Fibroblast of skin of scalp (primary cell): ENCODE measurements at places on chromosomes 4 and X.

- no peak for DNase-seq
Measured at GRCh38 chrX:46642145-46642544, 68.6 kb downstream of the CHST7 start.

GRCh38 chr4:184699941-184700340 lies 34.0 kb downstream of the CENPU start:
- peak; percentile 12 for DNase-seq

- peak; percentile 19 for DNase-seq
Measured at GRCh38 chr4:151641167-151641566, 119.6 kb downstream of the GATB start.

DNA sequence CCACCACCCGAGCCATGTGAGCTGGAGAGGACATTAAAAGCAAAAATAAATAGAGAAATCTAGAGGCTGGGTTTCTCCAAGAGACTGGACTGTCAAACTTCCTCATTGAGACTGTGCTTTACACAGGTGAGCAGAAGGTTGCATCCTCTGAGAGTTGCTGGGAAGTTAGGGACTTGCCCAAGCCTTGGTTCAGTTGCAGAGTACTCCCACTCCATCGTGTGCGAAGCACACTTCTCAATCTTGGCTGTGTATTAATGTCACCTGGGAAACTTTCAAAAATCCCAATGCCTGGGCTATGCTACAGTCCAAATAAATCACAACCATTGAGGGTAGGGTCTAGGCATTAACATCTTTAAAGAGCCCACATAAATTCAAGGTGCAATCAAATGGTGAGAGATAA lies 89.2 kb downstream of the ZNF330 start:
- no peak for DNase-seq

GRCh38 chr4:105547769-105548168 lies 4.7 kb upstream of the ARHGEF38 start:
- DNase-seq, result no peak

- peak; percentile 18 for DNase-seq
Measured at GRCh38 chrX:47854474-47854873, 17.8 kb downstream of the ZNF81 start.

GRCh38 chr4:15809058-15809457 lies 30.9 kb downstream of the CD38 start:
- DNase-seq, result no peak

DNA sequence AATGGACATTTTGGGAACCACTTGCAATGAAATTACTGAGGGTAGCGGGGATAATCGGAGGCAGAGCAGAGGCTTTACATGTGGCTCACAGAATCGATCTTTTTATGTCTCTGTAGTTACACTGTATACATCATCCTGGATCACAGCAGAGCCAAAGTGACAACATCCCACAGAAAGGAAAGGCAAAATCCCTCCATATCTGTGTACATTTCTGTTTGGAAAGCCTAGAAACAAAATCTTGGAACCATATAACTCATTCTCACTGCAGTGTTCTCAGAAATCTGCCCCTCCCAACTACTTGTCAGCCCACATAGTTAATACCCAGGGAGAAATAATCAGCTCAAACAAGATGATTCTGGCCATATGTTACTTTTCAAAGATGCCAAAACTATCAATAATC lies 211.6 kb downstream of the DCLK2 start:
- no peak for DNase-seq

- DNase-seq, result peak; percentile 88
Measured at GRCh38 chr4:150385606-150386005, 196.3 kb upstream of the MAB21L2 start.

DNA sequence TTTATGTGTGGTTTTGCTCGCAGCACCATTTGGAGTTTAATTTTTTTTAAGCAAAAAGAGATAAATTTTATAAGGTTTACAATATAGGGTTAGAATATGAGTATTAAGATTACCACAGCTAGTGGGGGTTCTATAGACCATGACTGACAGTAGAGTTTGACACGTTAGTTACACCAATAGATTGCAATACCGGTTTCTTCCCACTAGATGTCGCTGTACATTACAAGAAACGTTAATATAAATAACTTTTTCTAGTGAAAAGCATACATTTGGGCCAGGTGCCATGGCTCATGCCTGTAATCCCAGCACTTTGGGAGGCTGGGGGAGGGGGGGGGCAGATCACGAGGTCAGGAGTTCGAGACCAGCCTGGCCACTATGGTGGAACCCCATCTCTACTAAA lies 433.6 kb downstream of the MAGEB5 start:
- DNase-seq, result peak; percentile 9

- peak; percentile 74 for DNase-seq
Measured at GRCh38 chrX:5708251-5708650, 520.4 kb downstream of the NLGN4X start.

GRCh38 chr4:153257151-153257620 lies 52.9 kb downstream of the TRIM2 start:
- DNase-seq, result peak; percentile 79

- no peak for DNase-seq
Measured at GRCh38 chr4:82491251-82491960, 61.0 kb downstream of the ENOPH1 start.

DNA sequence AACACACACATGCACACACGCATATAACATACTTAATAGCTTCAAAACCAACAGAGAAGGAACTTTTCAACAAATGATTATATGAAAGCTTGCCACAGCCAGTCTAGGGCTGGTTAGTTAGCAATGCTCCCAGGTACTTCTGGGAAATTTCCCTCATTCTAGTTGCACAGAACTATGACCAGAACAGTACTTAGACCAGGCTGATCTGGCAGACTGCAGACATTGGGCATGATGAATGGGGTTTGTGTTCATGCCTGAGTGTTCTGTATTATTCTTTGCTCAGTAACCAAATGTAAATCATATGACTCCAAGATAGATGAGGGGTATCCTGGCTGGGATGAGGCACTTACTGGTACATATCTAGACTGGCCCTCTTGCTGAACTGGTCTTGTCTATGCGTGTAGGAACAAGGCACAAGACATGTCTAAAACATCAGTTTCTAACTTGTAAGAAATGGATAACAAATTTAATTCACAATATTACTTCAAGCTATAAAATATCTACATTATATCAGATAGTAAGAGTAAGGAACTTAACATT lies 50.3 kb upstream of the GEMIN8 start:
- no peak for DNase-seq

DNA sequence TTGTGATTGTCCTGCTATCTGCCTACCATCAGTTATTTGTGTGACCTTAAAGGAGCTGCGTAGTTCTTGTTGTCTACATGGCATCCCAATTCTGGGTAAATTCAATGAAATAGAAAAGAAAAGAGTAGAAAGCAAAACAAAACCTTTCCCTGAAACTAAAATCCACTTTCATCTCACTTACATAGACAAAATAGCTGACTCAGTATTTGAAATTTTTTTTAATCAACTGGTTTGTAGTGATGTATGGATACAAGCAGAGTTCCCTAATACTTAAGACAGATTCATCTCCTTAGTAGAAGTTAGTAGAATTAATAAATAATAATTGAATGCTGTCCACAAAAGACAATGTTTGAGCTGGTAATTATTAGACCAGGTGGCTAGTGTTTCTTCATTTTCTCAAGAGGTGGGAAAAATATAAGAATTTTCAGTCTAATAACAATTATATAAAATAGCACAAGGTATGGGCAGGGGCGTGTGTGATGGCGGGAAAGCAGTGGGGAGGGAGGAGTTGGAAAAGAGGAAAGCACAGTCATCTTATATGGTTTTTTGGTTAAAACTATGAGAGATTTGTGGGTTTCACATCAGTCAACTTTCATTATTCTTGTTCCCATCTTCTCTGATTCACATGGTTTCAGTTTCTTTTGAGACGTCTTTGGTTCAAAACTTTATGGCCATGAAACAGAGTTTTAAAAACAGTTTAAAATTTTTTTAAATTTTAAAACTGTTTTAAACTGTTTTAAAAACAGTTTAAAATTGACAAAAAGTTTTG lies 275.2 kb downstream of the SPRY1 start:
- no peak for DNase-seq

DNA sequence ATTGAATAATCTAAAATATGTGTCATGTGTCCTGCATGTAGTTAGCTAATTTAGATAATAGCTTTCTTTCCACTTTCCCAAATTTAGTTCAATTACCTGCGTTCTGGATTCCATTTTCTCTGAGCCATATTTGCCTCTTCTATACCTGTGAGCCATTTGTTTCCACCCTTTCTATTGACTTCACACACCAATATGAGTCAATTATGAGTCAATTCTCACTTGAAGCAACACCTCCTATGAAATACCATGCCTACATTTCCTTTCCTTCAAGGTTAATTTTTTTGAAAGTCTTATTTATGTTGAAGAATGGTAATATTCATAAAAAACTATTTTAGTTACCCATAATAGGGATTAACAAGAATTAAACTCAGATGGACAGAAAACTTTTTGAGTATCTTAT lies 25.8 kb downstream of the NPY2R start:
- DNase-seq, result no peak

DNA sequence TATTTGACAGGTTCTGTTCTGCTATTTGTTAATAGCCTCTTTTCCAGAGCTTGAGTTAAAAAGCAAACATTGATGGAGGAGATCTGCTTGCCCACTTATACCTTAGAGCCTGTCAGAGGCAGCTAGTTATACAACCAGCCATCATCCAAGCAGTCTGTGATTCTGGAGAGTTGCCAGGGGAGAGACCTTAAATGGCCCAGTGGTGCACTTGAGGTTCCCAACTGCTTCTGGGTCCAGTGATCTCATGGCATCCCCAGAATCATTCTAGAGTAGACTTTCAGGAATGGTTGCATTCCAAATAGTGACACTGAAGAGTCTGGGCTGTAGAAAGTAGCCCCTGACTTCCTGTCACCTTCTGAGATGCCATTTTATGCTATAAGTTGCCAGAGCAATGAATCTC lies 160.7 kb downstream of the FHIP1A start:
- DNase-seq, result no peak

- DNase-seq, result peak; percentile 67
Measured at GRCh38 chrX:137574102-137574783, 8.3 kb downstream of the ZIC3 start.

GRCh38 chr4:139962130-139962684 lies 191.8 kb downstream of the MAML3 start:
- no peak for DNase-seq

DNA sequence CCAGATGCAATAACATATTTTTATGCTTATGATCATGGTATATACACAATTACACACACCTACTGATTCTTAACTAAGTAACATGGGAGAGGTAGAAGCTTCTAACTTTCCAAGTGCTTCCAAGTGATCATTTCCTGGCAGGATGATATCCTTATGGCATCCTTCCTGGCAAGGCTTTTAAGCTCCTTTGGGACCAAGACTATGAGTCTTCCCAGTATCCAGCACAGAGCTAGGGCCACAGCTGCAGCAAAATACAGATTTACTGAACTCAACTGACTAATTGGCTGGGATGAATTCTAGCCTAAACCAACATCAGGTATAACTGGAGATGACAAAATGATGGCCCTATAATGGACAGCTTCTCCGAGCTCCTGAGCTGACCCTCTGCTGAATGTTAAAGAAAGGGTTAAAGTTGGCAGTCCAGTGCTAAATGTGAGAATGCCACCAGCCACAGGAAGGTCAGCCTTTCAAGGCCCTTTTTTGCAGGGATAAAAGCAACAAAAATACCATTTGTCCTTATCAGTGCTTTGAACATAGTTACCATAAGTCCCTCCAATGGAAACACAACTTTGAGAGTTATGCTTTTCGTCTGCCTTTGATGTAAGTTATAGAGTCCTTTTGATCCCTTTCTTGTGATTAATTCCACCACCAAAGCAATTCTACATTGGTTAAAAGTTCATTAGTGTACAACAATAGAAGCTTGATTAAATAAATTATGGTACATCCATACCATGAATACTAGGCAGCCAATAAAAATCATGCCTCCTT lies 73.4 kb downstream of the MGST2 start:
- DNase-seq, result peak; percentile 12

DNA sequence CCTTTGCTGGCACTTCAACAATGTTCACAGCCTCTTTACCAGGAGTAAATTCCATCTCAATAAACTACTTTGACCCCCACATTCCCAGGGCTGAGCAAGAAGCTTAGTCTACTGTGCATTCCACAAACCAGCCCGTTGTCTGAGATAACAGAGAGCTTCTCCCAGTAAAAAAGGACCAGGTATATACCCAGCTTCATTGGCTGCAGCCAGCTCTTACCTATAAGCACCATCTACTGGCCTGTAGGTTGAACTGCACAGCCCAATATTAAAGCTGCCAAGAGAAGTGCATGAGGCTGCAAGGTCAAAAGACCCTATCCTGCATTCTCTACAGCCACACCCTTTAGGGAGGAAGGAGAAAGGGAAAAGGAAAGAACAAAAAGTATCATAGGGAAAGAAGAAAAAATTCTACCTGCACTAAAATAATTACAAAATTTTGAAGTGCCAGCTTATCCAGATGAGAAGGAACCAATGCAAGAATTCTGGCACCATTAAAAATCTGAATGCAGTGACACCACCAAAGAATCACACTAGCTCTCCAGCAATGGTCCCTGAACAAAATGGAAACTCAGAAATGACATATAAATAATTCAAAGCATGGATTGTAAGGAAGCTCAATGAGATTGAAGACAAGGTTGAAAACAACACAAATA lies 45.7 kb upstream of the INTU start:
- DNase-seq, result peak; percentile 55

DNA sequence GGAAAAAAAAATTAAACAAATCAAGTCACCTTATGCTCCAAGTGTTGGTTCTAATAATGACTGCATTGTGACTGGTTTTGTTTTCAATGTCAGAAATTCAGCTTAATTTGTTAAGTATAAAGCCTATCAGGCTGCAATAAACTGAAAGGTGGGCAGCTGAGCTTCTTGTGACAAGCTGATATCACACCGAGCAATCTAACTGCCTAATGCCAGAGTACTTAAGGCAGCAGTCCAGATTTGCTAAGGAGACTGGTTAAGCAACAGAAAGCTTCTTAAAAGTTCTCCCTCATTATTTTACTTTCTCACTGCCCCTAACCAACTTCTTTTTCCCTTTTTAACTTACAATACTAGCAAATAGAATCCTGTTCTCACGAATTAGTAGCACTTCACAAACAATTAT lies 201.0 kb downstream of the MAB21L2 start:
- no peak for DNase-seq

DNA sequence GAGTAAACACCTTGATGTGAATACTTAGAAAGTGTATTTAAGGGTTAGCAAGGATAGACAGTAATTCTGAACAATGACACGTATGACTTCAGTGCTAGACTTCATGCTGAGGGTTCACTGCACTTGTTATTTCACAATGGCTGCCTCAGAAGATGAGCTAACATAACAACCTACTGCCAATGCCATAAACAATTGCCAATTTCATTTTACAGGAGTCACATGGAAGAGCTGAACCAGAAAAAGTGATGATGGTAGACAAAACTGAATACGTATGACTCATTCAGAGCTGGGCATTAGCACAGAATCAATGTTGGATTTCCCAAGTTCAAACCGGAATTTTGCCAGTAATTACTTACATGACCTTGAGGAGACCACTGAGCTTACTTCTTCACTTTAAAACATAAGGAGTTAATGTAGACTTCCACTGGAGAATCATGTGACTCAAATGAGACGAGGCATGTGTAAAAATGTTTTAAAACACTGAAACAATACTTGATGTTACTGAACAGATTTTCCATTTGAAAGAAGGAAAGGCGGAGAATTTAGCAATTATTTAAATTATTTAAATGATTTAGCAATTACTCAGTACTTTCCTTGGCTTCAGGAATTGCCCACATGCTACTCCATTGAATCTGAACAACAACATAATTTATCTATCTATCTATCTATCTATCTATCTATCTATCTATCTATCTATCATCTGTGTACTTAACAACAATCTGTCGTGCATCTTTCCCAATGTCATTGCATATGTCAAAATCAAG lies 868.5 kb upstream of the SLIT2 start:
- peak; percentile 5 for DNase-seq

GRCh38 chrX:10831716-10832502 lies 211.5 kb upstream of the MID1 start:
- no peak for DNase-seq
